ENCODE measurements at places on chromosomes 13 and 19. TPM values are rescaled to one million over a fixed set of nuclear protein-coding genes. Genes with fewer than 3 reads are reported as not detected.

The TICAM1 gene
- 2.0 TPM for polyA plus RNA-seq

The KLHL1 gene
- not detected for polyA plus RNA-seq

The SMIM24 gene
- 0.90 TPM for polyA plus RNA-seq

The LDLR gene
- 259 TPM for polyA plus RNA-seq

The PTBP1 gene
- polyA plus RNA-seq = 214 TPM

The CGB5 gene
- polyA plus RNA-seq = not detected

The ATP4A gene
- not detected for polyA plus RNA-seq

The ZNF8 gene
- 2.4 TPM for polyA plus RNA-seq

The APOC1 gene
- polyA plus RNA-seq = 11.9 TPM

The FPR1 gene
- polyA plus RNA-seq = 1.2 TPM

DNA sequence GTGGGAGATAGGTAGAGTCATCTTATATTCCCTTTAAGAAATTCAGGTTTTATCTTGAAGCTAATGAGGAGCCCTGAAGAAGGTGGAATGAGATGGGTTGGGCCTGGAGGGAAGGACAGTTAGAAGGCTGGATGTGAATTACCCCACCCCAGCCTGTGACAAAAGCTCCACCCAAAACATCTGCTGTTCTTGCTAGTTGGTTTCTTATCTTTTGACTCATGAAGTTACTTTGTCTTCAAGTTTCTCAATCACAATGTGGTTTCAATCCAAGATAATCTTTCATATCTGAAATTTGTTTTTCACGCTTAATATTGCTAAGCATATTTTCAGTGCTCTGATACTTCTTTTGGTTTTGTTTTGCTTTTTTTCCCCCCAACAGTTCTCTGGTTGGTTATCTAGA lies 38.3 kb upstream of the HMGB1 start:
- no peak for DNase-seq

DNA sequence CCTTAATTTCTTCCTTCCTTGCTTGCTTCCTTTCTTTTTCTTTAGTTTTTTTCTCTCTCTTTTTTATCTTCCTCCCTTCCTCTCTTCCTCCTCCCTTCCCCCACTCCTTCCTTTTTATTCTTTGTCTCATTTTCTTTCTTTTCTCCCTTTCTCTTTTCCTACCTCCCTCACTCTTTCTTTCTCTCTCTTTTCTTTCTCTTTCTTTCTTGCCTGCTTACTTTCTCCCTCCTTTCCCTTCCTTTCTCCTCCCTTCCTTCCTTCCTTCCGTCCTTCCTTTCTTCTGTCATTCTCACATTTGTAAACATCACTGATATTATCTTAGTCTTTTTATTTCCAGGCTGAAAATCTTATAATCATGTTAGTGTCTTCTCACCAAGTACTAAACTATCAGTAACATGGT lies 38.8 kb downstream of the SLITRK5 start:
- no peak for DNase-seq

- peak; percentile 80 for DNase-seq
Observed at GRCh38 chr13:48976576-48977285, 1.0 kb downstream of the FNDC3A start.

GRCh38 chr13:93372856-93373255 lies 146.2 kb downstream of the GPC6 start:
- no peak for DNase-seq

- DNase-seq = no peak
Observed at GRCh38 chr13:24997367-24997967, 98.5 kb upstream of the PABPC3 start.

GRCh38 chr13:75647126-75647784 lies 11.1 kb downstream of the LMO7 start:
- peak; percentile 43 for DNase-seq

DNA sequence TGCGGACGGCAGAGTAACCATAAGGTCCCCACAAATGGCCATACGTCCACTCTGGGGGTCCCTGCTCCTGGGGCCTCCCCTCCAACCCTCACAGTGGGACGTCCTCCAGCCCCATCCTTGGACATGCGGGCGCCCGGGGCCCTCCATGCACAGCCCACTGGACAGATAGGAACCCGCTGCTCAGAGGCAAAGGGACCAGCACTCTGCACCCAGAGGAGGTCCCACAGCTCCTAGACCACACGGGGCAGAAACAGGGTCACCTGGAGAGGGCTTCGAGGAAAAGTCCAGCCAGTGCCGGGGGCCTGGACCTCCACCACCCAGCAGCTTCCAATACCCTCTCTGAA lies 11.1 kb downstream of the REXO1 start:
- no peak for DNase-seq

DNA sequence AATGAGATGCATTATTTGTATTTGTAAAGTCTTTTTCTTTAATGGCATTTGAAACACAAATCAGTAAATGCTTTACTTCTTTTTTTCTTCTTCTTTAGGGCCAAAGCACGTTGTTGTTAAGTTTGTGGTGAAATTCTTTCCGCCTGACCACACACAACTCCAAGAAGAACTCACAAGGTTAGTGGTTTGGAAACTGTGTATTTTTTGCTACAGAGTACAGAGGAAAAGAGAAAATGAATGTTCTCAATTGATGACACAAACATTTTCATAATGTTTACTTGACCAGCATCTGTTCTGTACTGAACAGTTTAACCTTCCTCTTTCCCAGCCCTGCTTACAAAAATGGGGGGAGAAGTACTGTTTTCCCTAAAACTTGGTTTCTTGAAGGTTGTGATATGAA lies 190.9 kb upstream of the RNF113B start:
- DNase-seq = no peak

GRCh38 chr13:73167028-73167820 lies 108.4 kb downstream of the KLF5 start:
- DNase-seq = peak; percentile 61

- DNase-seq = no peak
Observed at GRCh38 chr19:46186717-46187101, 38.7 kb downstream of the IGFL2 start.

DNA sequence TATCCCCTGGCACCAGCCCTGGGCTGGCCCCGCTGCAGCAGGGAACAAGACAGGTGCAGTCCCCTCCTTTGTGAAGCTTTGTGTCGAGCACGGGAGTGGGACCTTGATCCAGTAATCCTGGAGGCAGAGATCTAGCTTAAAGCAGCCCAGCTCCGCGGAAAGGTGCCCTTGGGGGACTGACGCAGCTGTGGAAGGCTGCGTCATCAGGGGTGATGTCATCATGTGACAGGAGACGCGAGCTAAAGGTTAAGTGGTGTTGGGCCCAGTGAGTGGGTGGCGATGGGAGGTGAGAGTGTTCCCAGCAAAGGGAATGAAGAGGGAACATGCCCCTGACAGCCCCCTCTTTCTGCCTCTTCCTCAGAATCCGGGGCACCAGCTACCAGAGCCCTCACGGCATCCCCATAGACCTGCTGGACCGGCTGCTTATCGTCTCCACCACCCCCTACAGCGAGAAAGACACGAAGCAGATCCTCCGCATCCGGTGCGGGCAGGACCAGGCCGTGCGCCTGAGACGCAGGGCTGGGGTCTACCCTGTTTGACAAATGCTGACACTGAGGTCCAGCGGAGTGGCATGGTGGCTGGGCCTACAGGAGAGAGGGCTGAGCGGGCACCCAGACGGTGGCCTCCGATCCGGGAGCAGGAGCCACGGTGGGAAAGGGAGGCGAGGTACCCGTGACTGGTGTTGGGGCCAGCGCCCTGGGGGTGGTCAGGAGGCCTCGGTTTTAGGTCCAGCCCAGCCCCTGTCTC lies 2.6 kb downstream of the LHB start:
- DNase-seq = no peak

DNA sequence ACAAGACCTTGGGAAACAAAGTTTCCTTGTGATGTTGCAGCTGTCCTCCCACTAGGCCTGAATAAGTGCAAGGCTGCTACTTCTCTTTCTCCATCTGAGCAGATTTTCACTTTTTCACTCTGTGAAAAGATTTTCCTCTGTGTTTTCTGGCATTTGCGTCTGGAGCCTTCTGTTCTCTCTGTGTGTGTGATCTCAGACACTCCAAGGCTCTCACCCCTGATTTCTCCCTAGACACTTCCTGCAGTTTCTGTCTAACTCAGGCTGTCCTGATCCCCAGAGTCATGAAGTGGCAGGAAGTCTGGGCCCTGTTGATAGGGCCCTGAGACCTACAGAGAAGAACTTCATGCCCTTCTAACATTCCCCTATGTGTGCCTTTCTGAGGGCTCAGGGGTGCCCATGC lies 37.2 kb downstream of the SIGLEC7 start:
- no peak for DNase-seq

GRCh38 chr13:44393391-44393790 lies 19.8 kb downstream of the SERP2 start:
- DNase-seq = no peak
